AG08395 (cell line): ENCODE measurements at places on chromosomes 13 and 19.

GRCh38 chr19:38744298-38744681 is at the start of gene CAPN12:
Gene CAPN12 (minus strand): TSS chr19:38744474. CDS start chr19:38744165, 309 bp downstream.
- no peak for DNase-seq

DNA sequence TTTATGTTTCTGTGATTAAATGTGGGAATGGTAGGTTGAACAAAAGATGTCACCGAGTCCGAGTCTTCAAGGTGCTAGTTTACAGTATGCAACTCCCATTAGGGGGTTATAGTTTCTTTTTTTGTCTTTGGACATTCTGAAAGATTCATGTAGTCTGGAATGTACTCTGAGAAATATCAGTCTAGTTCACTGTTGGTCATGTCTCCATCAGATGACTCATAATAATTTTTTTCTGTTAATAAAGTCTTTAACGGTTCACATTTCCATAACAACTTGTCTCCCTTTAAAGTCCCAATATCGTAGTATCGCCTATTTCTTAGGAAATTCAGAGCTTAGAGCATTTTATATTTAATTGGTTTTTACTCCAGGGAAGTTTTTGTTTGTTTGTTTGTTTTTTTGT is 13.5 kb upstream of the ESD start:
- no peak for DNase-seq

GRCh38 chr19:41872384-41872774 is 4.7 kb upstream of the CD79A start:
- DNase-seq, result no peak

DNA sequence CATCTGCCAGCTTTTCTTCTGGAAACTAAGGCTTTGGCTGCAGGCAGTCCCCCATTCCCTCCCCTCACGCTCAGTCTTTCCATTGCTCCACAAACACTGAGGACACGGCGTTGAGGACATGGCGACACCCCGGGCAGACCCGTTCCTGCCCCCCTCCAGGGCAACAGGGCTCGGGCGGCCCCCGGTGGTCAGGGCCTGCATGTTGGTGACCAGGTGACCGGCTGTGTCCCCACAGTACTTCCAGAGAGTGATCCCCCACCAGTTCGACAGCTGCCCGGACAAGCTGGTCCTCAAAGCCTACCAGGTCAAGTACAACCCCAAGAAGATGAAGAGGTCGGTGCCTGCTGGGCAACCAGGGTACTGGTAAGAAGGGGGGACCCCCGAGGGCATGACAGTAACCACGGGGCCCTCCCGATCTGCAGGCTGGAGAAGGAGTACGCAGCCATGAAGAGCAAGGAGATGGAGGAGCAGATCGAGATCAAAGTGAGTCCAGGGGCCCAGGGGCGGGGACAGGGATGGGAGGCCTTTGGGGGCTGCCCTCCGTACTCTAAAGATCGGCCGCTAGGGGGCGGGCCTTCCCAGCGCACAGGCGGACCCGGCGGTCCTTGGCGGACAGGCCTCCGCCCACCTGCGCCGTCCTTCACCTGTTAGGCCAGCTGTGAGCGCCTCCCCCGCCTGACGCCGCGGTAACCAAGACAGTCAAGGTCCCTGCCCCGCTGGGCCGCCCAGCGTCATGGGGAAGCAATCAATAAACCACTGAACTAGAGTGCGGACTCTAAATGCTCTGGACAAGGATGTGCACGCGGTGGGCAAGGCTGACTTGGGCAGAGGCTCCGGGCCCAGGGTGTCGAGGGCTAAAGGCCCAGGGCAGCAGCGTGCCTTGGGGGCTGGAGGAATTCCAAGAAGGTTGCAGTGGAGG is 21.1 kb downstream of the PRR36 start:
- peak; percentile 86 for DNase-seq

DNA sequence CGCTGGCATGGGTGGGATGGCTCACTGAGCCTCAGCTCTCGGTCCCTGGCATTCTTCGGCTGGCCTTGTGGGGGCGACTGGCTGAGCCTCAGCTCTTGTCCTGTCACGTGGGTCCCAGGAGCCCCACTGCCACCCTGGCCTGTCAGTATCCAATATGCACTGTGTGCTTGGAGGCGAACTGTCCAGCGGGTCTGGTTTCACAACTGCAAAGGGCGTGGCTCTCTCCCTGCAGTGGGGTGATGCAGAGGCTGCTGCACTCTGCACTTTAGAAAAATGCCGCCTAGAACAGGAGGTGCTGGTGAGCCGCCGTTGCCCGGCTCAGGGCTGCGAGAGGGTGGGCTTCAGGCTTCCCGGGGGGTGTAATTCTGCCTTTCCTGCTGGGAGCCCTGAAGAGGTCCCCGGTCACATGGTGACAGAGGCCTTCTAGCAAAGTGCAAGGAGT is 17.0 kb upstream of the TMEM255B start:
- DNase-seq, result peak; percentile 81

DNA sequence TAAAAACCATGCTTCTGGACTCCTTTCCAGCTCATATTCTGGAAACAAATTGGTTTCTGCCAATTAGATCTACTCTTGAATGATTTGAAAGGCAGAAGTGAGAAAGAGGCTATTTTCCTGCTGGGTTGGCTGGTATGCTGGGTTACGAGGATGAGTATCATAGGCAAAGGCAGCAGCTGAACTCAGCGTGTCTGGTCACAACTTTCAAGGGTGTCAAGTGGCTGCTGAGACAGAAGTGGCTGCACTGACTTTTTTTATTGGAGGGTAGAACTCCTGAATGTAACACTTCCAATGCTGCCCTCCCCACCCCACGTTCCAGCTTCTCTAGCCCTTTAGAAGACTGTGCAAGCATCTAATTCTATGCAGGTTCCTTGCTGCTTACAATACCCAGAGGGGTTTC is 8.3 kb upstream of the DZIP1 start:
- no peak for DNase-seq

GRCh38 chr13:21987793-21988192 is 316.9 kb downstream of the FGF9 start:
- DNase-seq, result peak; percentile 8

DNA sequence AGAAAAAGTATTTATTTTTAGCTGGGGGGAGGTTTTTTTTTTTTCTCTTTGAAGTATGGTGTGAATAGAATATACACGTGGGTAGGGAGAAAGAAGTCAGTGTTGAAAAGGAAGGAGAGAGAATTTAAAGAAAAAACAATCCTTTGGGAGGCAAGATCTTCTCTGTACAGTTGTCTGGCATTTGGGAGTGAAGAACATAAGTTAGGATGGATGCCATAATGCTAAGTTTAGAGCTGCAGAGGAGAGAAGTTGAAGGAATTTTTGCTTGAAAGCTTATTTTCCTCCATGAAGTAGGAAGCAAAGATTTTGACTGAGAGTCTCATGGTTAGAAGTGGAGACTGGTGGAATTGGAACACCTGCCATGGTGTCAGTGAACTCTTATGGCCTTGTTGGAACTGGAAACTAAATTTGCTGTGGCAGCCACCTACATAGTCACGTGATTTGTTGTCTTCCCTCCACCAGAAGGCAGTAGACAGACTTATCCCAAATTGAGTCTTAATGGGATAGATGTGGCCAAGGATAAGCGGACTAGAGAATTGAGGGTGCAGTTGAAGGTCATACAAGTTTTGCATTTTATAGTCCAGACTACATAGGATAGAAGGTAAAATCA is 22.0 kb downstream of the NDFIP2 start:
- no peak for DNase-seq

GRCh38 chr19:14516746-14517438 is 1.3 kb downstream of the DNAJB1 start:
- DNase-seq, result no peak

DNA sequence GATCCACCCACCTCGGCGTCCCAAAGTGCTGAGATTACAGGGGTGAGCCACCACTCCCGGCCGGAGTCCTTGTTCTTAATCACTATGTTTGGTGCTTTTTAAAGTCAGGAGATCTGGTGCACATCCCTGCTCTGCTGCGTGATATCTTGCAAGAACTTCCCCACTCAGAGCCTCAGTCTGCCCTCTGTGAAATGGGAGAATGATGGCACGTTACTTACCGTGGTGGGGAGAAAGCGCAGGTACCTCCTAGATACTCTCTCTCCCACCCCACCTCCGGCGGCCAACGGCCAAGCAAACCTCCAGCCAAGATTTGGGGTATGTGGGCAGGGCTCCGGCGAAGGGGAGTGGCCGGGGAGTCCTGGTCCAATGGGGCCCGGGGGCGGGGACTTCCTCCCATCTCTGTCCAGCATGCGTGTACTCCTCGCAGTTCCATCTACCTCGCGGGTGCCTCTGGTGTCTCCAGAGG is at the start of gene RYR1:
Gene RYR1 (plus strand): TSS at position 424 of the 466 bp plus-strand sequence. CDS start 139 bp downstream, outside the sequence.
- peak; percentile 73 for DNase-seq

DNA sequence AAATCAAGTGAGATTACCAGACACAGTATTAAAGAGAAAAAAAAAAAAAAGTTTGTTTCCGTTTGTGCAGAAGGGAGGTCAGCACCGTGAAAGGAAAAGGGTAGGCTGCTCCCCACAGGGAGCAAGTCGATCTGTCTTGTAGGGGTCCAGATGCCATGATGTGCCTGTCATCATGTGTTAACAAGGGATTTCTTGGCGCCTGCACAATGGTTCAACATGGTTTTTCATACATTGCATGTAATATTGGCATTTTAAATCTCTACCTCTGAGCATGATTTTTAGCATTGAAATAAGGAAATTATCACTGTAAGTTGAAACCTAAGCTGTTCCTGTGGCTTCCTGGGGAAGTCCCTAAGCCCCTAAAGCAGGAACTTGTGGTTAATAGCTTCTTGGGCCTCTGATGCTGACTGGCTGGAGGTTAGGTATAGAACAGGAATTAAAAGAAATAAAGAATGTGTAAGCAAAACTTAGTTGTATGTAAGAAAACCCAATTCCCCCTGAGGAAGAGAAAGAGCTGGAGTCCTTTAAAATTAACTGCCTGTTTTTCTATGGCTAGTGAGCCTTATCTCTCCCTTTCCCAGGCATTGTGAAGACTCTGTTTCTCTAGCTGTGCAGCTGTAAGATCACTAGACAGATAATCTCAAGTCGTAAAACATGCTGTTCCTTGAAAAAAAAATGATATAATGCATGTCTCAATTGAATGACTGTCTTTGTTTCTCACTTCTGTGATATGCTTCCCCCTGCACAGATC is 7.4 kb upstream of the FCGBP start:
- DNase-seq, result no peak

DNA sequence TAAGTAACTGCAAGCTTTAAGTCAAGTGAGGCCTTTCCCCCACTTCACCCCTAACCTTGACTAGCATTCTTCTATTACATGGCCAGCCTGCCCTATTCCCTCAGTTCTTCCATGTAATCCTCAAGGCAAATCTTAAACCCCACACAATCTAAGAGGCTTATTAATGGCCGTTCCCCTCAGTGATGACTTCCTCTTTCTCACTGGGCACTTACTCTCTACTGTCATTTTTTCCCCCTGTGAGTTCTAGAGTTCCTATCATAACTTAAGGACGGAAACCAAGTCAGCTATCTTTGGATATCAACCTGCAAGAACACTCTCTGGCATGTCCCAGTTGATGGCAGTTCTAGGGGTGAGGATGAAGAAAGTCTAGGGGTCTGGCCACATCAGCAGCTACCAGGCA is 131.2 kb downstream of the DCLK1 start:
- DNase-seq, result no peak

DNA sequence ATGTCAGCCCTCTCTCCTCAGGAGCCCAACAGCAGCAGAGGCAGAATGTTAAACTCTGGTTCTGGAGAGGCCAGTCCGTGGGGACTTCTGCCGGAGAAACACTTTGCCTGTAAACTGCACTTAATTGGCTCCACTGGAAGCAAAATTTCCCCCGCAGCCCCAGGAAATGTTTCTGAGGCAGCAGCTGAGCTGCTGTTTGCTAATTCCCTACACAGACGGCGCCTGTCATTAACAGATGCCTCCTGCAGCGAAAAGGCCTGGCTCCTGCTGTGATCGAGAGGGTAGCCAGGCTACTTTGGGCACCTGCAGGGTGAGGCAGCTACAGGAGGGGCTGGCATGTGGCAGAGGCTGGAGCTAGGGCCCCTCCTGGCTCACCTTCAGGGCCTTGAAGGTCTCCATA is 5.2 kb upstream of the TM6SF2 start:
- DNase-seq, result no peak

DNA sequence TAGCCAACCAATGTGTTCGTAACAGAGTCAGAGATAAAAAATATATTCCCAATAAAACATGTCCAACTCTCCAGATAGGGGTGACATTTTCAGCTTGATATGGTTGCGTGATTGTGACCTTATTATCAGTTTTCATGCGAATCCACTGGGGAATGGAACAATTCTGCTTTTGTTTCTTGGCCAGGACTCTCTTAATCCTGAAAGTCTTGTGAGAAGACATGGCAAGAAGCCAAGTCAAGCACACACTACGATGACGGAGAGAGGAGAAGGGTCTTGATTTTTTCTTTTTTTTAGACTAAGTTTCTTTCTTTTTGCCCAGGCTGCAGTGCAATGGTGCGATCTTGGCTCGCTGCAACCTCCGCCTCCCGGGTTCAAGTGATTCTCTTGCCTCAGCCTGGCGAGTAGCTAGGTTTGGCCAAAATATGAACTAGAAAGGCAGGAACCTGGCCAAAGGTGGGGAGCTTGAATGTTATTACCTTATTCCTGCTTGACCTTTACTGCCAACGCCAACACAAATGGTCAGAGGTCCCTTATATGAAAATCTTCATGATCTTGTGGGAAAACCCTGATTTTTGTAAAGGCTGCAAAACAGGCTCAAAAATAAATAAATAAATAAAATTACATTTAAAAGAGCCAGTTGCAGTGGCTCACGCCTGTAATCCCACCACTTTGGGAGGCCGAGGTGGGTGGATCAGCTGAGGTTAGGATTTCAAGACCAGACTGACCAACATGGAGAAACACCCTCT is 14.5 kb downstream of the ZNF816 start:
- DNase-seq, result no peak

GRCh38 chr13:66314911-66315310 is 915.2 kb downstream of the PCDH9 start:
- DNase-seq, result no peak

DNA sequence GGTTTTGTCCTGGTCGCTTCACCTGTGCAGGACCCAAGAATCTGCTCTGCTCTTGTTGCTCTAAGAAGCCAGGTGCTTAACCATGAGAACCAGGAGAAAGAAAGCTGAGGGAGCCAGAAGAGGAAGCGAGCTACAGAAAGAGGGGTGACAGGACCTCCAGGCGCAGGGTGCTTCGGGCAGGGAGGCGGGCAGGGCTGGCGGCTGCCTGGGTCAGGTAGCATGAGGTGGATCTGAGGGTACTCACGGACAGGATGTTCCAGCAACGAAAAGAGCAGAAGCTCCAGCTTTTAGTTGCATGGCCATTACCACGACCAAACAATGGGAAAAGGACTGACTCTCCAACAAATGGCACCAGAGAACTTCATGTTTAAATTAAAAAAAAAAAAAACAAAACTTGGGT is 59.9 kb downstream of the ZNF724 start:
- no peak for DNase-seq

DNA sequence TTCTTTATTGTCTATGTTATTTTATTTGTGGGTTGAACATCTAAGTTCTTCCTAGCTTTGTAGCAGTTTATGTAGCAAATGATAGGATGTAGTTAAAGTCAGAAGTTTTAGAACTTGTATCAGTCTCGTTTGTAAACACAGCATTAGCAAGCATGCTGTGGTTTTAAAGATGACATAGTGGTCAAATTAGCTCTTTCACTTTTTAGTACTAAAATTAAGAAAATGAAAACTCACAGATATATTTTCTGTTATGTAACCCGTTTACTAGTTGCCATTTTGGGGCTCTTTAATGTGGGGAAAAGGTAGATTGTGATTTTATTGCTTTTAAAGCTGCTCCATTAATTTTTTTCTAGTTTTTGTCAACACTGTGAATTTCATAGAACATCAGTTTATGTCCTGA is 216.5 kb downstream of the PCCA start:
- DNase-seq, result no peak
